ENCODE measurements at places on chromosomes 5 and 9.

- DNase-seq: no peak
Observed at GRCh38 chr5:143713047-143714003, 98.6 kb upstream of the HMHB1 start.

DNA sequence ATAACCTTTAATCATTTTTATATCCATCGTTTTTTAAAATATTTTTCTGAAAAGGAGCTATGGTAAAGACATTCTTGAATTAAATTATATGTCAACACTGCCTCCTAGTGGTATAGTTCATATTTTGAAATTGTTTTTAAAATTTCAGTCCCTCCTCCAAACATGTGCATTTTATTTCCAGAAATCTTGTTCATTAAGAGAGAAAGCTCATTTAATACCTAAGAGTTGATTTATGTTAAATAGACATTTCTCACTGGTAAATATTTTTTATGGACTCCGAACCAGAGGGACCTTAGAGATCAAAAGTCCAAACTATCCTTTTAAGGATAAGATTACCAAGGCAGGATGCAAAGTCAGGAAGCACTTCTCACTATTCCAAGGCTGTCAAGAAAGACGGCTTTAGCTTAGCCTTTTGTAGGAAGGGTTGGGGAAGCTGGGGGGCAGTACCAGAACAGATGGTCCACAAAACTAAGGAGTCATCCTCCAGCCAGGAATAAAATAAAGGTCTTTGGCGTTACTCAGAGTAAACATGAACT, 21.6 kb downstream of the BHMT start:
- DNase-seq: peak; percentile 45

- no peak for DNase-seq
Observed at GRCh38 chr5:136802383-136802782, 437.0 kb upstream of the TRPC7 start.

DNA sequence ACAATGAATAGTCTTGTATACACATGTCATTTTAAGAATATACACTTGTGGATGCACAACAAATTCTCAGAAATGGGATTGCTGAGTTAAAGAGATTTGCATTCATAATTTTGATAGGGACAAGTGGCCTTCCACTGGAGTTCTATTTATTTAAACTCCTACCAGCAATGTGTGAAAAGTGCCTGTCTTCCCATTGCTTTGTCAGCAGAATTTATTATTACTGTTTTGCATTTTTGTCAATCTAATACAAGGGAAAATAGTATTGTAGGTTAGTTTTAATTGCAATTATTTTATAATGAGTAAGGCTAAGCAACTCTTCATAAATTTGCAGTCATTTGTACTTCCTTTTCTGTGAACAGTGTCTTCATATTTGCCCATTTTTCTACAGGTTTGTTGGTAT, 55.0 kb downstream of the C9orf57 start:
- DNase-seq: no peak

- no peak for DNase-seq
Observed at GRCh38 chr9:123424552-123425225, 68.7 kb downstream of the CRB2 start.

- no peak for DNase-seq
Observed at GRCh38 chr5:35644543-35644942, 26.9 kb downstream of the SPEF2 start.

DNA sequence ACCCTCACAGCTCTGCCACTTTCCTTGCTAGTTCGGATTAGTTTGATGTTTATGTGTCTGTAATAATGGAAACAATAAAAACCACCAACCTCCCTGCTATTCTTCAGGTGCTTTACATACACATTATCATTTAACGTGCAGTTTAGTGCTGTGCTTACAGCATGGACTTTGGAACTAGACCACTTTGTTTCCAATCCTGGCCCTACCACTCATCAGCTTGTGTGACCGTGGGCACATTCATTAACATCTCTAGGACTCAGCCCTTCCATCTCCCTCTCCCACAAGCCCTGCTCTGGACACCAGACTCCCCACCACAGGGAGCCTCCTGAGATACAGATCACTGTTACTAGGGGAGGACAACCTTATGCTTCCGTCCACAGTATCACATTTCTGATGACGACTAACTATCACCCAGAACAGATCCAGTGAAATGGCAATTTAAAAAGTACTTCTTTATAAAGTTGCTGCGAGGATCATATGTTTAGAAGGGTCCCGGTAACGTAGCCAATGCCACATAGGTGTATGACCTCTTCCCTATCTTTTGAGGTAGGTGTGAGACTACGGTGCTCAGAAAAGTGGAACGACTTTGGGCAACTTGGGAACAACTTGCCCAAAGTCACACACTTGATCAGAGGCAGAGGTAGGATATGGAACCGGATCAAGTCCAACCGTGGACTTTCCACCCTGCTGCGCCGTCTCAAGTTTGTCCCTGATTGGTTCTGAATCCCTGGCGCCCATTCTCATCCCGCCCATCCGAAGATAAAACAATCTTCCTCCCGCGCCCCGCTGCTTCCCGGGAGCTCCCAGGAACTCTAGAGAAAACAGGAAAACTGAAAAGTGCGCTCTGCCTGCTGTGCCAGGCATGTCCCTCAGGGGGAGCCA, 132.4 kb upstream of the NIPBL start:
- peak; percentile 36 for DNase-seq

- DNase-seq: peak; percentile 82
Observed at GRCh38 chr5:62779010-62779422, 200.4 kb downstream of the LRRC70 start.

DNA sequence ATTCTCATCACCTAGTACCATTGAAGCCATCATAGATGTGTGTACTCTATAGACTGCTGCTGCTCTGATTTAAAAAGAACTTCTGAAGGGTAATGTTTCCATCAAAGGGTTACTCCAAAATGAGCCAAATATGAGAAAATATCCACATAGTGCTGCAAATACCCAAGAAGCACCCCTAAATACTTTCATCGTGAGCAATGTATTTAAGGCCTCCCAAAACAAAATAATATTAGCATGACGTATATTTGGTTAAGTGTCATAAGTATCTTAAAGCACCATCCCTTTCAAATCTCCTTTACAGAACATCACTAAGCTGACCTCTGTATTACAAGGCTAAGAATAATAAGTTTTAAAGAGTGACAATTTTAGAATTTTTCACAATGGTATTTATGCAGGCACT, 421.8 kb downstream of the MTRR start:
- no peak for DNase-seq

DNA sequence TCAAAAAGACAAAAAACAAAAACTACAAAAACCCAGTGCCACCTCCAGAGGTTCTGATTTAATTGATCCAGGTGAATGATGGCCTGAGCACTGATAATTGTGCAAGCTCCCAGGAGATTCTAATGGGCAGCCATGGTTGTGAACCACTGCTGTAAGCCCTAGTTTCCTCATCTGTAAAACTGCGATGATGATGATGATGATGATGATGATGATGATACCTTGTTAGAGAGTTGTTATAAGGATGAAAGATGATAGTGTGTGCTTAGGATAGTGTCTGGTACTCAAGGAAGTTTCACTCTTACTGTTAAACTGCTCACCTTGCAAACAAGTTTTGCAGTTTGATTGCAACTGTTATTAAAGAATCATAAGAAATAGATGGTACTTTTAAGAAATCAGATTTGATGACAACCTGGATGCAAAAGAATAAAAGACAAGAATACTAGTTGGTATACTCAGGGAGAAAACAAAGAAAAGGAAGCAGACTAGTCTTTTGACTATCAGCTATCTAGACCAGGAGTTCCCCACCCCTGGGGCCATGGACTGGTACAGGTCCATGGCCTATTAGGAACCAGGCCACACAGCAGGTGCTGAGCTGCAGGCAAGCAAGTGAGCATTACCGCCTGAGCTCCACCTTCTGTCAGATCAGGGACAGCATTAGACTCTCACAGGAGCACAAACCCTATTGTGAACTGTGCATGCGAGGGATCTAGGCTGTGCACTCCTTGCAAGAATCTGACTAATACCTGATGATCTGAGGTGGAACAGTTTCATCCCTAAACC, 98.0 kb downstream of the OR2K2 start:
- DNase-seq: no peak

- DNase-seq: no peak
Observed at GRCh38 chr9:14993061-14993800, 83.0 kb upstream of the FREM1 start.

DNA sequence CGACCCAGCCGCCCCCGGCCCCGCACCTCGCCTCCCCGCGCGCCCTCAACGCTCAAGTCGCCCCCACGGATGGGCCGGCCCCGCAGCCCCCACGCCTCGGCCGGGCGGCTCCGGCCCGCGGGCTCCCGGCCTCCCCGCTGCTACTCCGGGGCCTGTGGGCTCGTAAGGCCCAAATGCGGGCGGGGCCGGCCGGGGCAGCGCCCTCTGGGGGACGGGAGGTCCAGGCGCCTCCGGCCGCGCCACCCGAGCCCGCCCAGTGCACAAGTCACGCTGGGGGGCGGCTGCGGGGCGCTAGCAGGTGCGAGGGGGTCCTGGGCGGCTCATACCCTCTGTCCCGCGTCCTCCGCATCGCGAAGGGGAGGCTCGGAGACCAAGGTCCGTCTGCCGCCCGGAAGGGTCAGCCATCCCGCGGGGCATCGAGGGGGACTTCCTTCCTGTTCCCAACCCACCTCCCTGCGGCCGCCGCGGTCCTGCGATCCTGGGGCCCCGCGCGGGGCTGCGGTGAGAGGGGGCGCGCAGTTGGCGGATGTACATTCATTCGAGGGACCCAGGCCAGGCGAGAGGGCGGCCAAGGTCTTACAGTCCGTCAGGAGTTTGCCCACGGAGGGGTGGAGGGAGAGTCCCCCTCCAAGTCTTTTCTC, at the start of gene CIZ1:
TSS of gene CIZ1 (minus strand) at position 167 of the 641 bp plus-strand sequence. CDS start 715 bp downstream, outside the sequence.
- no peak for DNase-seq

- no peak for DNase-seq
Observed at GRCh38 chr9:111819360-111819759, 24.6 kb upstream of the SHOC1 start.

DNA sequence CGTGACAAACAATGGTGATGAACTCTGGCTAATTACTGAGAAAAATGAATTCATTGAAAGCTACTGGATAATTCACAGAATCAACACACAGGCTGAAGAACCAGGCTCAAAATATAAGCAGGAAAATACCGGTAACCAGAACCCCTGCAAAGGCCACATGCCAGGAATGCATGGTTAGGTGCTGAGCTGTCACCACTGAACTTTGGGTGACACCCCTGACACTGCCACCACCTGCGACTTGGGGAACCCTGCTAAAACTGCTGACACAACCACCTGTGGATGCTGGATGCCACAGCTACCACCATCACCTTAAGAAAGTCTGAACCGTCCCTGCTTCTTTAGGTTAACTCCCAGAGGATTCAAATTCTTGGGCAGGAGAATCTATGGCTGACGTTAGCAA, 72.0 kb upstream of the NR4A3 start:
- no peak for DNase-seq

- DNase-seq: no peak
Observed at GRCh38 chr9:78030553-78031443, 813 bp downstream of the GNAQ start.

DNA sequence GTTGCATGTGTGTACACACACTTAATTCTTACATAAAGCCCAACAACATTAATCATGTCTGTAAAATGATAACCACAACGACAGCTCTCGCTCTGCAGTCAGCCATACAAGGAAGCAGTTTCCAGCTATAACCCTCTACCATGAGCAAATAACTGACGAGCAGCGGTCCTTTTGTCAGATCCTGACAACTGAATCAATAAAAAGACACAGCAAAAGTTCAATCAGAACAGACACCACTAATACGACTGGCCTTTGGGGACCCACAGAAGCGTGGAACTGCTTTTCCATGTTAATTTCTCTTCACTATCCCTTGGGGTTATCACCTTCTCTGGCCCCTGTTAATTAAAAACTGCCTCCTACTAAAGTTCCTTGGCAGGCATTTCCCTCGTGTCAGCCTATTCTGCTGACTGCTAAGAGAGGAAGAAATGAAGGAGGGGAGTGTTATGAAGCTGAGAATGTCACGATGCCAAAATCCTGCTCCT, 722.8 kb upstream of the GRAMD2B start:
- peak; percentile 96 for DNase-seq

DNA sequence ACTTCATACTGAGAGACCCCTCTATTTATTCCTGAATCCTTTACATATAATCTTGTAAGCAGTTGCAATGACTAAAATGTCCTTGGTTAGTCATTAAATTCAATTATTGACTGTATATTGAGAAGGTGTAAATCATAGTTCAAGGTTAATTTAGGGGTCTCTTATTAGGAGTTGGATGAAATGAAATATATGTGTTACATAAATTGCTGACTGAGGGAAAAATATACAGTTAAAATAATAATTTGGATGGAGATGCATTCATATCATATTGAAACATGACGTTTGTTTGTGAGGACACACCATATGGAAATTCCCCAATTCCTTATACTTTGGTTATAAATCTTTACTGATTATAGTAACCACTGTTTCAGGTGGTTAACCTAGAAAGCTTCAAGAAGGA, 430.6 kb downstream of the PDE4D start:
- DNase-seq: no peak

DNA sequence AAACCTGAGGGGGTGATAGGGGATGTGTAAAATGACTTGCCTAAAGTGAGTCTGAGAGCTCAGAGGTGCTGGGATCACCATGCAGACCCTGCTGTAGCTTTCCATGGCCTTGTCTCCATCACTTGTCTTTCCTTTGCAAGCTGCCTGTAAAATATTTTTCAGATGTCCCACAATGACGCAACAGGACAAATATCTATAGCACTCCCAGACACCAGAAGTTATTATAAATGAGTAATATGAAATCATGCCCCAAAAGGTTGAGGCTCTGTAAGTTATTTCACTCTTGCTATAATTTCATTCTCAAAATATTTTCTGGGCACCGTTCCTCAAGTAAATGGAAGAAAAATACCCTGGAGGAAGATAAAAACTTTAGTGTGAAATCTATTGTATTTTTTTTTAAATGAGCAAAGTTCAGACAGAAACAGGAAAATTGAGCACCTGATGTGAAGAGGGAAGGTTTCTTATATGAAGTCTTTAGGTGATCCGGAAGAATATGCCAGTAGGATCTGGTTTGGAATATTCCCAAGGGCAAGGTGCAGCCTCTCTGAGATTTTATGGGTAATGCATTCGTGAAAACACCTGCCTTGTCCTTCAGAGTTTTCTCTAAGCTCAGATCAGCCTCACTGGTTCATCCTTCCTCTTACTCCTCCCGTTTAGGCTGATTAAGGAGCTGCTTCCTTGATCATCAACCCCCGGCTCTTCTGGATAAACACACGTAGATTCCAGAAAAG, 138.3 kb upstream of the DMAC1 start:
- DNase-seq: no peak

GRCh38 chr9:137971477-137972138, 94.0 kb downstream of the CACNA1B start:
- no peak for DNase-seq

DNA sequence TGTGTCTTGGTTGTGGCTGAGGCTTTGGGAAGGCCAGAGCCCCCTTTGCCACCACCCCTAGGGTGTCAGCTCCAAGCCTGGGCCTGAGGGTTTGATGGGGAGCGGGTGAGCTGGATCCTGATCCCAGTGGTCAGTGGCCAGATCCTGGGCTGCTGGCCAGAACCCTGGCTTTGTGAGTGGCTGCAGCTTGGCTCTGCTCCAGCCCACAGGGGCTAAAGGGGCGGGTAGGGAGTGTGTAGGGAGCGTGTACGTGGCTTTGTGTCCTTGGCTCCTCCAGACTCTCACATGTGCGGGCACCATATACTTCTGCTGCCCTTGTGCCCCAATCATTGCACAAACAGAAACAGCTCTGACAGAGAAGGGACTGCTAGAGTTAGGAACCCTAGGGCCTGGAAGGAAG, 1.2 kb upstream of the IL11RA start:
- DNase-seq: no peak

GRCh38 chr5:120354126-120354525, 110.0 kb upstream of the PRR16 start:
- DNase-seq: no peak
